ENCODE measurements at places on chromosomes 2 and 18.

- DNase-seq = no peak
Observed at GRCh38 chr2:73859721-73860586, 31.2 kb downstream of the STAMBP start.

- no peak for DNase-seq
Observed at GRCh38 chr18:44062345-44062744, 618.3 kb upstream of the SETBP1 start.

DNA sequence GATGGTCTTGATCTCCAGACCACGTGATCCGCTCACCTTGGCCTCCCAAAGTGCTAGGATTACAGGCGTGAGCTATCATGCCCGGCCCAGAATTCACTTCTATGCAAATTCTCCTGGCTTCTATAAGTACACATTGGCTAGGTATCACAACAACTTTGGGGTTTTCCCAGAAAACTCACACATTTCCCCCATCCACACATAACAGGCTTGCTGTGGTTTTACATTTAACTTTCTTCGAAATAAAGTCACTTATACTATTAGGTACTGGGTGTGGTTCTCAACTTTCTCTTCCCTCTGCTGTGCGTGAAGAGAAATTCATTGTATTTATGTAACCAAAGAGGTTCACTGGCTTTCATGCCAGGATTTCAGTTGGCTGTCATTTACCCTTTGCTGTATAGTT lies 439.4 kb upstream of the CWC22 start:
- no peak for DNase-seq

DNA sequence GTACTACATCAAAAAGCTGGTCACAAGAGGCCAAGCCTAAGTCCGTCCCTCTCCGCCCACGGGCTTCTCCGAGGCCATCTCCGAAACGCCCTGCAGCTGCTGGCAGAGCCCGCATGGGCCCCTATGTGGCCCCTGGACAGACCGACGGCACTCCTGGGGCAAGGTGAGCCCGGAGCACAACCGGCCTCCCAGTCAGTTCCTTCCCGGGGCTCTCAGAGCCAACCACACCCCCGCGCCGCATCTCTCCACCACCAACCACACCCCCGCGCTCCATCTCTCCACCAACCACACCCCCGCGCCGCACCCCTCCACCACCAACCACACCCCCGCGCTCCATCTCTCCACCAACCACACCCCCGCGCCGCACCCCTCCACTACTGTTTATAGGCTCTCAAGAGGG lies 93.5 kb downstream of the ZNF516 start:
- DNase-seq = no peak

- DNase-seq = no peak
Observed at GRCh38 chr2:51920509-51920908, 888.6 kb upstream of the NRXN1 start.

- DNase-seq = no peak
Observed at GRCh38 chr2:17388798-17389197, 129.4 kb downstream of the RAD51AP2 start.

DNA sequence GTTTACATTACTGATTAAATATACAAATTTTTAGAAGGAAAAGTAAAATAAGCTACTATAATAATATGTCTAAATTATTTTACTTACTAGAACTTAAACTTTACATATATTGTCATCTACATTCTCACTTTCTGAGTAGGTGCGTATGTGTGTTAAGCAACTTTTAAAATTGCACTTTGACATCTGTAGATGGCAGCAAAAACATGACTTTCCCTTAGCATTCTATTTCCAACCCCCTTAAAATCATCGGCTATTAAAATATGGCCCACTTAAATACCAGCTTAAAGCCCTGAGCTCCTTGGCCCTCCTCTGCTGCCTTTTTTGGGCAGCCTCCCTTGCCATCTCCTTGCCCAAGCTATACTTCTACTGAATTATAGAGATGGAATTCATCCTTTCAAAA lies 78.0 kb downstream of the UPP2 start:
- DNase-seq = no peak

DNA sequence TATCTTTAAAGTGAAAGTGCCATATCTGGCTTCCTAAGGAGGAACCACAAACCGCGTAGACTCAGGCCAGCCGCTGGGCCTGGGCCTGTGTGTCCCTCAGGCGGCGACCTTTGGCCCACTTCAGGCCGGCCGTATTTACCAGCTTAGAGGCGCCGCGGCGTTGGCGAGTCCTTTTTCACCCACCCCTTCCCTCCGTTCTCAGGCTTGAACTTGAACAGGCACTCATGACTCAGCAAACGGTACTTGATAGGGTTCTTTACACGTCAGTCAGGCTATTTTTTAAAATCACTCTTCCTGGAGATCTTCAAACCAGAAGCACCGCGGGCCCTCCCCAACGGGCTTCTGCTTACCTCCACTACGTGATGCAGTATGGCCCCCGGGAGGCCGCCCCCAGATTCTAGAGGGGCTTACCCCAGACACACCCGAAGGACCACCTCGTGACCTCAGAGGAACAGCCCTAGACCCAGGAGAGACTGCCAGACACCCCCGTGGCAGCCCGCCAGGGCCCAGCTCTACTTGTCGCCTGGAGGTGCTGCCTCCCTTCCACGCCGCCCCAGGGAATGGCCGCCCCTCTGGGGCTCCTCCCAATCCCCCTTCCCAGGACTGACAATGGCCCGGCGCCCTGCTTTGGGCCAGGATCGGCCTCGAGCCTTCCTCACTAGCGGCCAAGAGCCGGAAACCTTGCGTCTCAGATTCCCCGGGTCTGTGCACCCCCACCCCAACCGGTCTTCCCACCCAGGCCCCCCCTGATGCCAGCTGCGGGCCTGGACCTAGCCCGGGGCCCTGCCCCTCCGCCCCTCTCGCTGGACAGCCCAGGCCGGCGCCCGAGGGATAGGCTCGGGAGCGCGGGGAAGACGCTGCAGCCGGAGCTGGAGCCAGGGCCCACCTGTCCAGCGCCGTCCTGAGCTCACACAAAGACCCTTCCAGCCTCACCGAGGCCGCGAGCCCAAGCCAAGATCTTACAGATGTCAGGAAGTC lies 33.8 kb upstream of the IMPA2 start:
- DNase-seq = peak; percentile 71

DNA sequence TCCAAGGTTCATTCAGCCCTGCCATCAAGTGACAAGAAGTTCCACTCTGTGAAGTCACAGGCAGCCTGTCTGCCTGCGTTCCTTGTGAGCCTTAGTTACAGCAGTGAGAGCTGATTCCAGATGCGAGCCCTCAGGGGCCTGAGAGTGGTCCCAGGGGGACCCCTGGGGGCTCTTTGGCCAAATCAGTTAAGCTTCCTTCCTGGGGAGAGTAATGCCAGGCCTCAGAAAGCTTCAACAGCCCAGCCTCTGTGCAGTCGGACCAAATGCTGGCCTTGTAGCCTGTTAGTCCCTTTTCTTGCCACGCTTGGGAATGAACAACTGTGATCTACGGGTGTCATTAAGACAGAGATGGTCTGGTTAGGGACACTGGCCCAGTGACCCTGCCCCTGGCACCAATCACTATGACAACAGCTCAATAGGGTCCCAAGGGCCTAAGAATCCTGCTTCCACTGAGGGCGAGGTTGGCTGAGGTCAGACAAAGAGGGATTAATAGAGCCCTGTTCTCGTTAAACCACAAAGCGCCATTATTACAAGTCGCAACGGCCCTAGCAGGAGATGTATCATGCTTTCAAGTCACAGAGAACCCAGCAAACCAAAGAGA lies 50.9 kb downstream of the HS1BP3 start:
- no peak for DNase-seq

DNA sequence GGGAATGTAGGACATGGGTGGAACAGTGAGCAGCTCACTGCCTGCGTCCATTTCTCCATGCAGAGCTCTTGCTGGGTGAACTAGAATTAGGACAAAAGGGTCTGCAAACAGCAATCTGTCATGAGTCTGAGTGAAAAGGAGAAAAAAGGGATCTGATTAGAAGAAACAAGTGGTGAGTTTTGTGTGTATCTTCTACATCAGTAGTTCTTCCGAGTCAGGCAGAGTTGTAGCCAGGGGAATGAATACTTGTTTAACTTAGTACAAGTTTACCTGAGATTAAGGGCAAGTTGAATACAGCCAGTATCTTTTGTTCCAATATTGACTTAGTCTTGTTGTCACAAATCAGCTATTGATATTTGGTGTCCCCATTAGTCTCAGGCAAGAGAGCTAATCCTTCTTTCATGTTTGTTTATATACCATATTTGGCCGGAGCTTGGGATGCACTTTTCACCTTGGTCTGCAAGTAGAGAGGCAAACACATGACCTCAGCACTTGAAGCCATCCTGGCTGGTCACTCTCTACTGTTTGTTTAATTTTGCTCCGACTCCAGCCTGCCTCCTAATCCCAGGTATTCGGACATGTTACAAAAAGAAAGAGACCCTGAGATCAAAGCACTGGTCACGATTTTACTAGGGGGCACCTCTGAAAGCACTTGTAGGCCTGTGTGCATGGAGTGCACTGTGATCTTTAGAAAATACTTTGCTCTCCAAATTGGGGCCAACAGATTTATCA lies 211.0 kb upstream of the NT5C1B start:
- DNase-seq = no peak

DNA sequence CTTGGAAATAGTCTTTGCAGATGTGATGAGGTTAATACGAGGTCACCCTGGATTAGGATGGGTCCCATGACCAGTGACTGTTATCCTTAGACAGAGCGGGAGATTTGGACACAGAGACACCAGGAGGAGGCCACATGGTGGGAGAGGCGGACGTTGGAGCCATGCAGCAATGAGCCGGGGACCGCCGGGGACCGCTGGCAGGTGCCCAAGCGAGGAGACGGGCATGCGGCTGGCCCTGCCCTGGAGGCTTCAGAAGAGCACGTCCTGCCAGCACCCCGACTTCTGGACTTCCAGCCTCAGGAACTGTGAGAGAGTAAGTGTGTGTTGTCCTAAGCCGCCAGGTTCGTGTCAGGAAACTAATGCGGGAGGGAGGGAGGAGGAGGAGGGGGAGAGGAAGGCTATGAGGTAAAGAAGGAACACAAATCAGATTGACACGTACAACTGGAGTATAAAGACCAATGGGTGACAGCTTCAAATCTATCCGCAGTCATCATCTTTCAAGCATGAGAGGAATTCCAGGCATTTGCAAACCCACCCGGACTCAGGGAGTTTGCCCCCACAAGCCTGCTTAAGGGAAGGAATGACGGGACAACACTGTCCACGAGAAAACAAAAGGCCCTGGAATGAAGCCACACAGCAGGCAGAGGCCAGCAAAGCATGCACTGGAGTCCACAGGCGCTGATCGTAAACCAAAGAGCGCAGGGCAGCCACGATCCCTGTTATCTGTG lies 11.6 kb upstream of the BOK start:
- no peak for DNase-seq

DNA sequence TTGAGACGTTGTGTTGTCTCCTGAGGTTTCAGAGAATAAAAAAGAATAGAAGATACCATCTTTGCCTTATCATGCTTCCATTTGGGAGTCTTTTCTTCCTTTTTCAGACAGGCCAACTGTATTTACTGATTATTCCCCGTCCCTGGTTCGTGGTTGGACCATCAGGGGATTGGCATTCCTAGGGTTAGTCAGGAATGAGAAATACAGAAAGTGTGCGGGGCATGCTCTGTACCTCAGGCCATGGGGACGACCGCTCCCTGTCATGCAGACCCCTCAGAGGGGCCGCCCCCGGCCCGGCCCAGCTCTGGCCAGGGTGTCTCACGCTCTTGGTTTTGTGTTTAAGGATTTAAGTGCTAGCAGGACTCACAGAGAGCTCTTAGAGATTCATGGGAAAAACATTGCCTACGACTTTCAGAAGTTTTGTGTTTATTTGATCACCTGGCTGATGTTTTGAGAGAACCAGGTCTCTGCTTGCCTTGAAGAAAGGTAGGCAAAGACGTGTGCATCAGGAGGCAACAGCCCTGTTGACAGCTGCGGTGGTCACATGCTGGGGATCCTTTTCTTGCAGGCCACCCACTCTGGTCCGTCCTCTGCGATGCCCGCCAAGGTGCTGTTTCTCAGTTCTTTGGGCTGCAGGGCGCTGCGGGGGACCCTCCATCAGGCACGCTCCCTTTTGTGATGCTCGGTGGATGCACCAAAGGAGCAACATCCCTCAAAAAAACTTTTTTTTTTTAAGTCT lies 317.8 kb downstream of the AGAP1 start:
- no peak for DNase-seq

DNA sequence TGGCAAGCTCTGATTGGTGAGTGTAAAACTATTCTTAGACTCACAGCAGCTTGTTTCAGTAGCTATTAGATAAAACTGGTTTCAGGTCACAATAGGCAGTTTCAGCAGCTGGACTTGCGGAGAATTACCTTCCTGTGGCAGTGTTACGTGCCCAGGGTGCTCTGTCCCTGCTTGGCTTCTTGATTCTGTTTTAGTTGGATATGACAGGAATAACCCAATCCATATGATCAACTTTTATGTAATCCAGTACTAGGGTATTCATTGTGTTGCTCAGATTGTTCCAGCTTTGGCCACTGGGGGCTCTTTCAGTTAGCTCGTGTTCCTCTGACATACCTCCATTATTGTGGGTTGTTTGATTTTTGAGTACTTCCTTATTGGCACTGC lies 43.1 kb downstream of the INPP4A start:
- peak; percentile 64 for DNase-seq

DNA sequence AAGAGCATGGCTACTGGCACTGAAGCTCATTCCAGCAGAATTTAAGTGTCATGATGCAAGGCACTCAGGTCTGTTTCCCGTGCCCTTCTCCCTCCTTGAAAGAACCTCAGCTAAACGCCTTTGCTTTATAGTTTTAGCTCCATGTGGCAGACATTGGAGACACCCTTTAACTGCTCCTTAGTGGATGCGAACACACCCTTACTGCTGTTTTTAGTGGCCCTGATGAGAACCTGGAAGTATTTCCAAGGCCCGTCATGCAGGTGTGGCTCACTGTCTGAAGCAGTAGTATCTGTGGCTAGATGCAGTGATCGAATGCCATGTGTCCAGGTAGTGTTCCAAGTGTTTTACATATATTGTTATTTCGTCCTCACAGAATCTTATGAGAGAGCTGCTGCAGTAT lies 28.3 kb downstream of the KIF5C start:
- no peak for DNase-seq

GRCh38 chr2:234640657-234641056 lies 143.8 kb upstream of the ARL4C start:
- no peak for DNase-seq

DNA sequence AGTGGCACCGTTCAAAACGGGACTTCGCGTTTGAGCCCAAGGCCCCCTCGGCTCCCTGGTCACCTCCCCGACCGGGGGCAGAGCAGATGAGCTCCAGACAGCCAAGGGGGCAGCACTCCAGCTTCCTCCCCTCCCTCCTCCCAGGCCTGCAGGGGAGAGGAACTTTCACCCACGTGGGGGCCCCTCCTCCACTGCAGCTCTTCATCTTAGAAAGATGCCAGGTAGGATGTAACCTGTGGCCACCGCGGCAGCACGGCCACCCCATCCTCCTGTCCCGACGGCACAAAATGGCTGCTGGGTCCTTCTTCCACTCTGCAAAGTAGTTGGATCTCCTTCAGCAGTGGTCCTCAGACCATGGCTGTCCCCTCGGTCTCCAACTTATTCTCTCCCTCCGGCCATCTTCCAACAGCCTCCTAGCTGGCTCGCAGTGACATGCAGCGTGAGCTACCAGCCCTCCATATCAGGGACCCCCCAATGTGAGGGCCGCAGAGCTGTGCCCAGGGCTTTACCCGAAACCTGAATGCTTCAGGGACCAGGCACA lies 94.5 kb upstream of the ID2 start:
- DNase-seq = no peak

- DNase-seq = peak; percentile 71
Observed at GRCh38 chr2:15142069-15142689, 419.0 kb downstream of the NBAS start.

- DNase-seq = no peak
Observed at GRCh38 chr2:236688563-236689392, 119.2 kb downstream of the ACKR3 start.
